ENCODE measurements at places on chromosomes 1 and 21.

DNA sequence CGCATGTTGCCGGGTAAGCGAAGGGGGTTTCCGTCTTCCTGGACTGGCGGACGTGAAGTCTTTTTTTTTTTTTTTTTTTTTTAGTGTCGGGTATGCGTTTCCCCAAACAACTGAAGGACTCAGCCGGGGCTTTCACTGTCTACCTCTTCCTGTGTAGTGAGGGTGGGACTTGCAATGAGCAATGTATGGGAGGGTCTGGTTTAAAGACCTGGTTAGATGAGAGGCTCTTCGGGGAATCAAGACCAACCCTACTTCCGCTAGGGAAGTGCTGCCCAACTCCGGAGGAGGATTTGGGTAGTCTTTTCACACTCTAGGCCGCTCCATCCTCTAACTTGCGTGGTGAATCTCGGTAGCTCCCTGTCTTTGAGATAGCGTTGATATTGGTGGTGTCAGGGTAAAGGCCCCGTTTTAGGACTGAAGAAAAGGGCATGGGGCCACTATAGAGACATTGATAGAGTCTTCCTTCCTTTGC lies 754 bp downstream of the PRRC2C start:
- no peak for DNase-seq

GRCh38 chr1:27394282-27394658 lies 1.8 kb downstream of the GPR3 start:
- no peak for DNase-seq

GRCh38 chr21:46216132-46216747 lies 12.3 kb downstream of the LSS start:
- DNase-seq: no peak

DNA sequence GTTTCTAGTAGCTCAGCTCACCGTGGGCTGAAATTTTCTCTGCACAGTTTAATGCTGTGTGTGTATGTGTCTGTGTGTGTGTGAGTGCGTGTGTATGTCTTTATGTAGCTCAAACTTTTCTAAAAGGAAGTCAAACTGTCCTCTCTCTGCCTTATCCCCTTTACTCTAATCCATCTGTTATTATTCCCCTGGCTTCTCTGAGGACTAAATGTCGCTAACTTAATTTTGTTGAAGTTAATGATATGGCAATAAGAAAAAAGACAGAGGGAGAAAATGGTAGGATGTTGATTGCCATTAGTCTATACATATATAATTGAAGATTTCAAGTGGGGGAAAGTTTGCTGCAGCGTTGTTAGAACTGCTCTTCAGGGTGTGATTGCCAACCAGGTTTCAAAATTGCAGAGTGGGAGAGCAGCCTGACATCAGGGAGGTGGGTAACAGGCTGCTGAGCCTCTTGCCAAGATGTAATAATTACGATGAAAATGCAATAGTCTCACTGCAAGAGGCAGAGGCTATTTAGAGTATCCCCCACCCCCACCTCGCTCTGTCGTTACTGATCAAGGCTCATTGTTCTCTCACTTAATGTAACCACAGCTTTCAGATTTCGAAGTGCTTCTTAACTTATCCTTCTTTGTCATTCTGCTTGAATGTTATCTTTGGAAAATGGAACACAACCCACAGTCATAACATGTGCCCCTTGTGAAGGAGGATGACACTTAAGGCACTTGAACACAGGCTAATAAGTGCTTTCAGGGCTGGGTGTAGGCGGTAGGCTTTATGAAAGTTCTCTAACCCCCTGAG lies 559.0 kb upstream of the PLXNA2 start:
- DNase-seq: no peak

GRCh38 chr21:17537299-17537698 lies 24.5 kb downstream of the CXADR start:
- DNase-seq: no peak

DNA sequence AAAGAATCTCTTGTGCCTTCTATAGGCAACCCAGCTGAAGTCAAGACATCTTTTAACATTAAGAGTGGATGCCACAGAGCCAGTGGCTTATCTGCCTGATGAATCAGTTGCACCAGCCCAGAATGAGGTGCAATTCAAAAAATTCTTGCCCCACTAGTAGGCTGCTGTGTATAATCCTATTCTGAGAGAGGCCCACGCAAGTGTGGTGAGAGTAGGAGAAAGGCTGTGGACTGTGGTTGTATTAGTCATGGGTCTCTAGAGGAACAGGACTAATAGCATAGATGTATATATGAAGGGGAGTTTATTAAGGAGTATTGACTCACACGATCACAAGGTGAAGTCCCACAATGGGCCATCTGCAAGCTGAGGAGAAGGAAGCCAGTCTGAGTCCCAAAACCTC lies 216.4 kb downstream of the LTN1 start:
- no peak for DNase-seq

- DNase-seq: no peak
These were observed 11.8 kb upstream of the XCL2 start for GRCh38 chr1:168555508-168556046.

- DNase-seq: no peak
These were observed 14.1 kb downstream of the DISP1 start for GRCh38 chr1:222828939-222829338.

DNA sequence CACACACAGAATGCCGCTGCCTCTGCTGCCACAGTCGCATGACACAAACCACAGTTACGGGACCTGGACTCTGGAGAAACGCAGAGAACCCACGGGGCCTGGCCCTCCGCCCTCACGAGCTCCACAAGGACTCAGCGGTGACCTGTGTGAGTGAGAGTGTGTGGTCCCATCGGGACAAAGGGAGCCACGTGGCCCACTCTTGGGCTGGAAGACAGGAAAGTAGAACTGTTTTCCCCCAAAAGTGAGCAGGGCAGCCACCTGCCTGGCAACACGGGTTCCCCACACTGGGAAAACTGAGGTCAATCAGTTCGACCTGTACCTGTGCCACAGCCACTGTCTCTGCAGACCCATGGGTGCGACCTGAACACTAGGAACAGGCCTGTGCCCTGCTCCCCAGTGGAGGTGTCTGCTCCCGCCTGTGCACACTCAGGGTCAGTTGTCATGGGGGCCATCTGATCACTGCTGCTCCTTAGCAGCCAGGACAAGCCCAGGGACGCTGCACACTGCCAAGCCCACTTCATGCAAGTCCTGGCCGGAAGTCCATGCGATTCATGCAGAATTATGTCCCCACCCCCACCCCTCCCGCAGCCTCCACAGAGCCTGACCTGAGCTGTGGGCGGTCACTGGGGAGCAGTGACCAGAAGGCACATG lies 54.4 kb upstream of the ADARB1 start:
- DNase-seq: no peak

DNA sequence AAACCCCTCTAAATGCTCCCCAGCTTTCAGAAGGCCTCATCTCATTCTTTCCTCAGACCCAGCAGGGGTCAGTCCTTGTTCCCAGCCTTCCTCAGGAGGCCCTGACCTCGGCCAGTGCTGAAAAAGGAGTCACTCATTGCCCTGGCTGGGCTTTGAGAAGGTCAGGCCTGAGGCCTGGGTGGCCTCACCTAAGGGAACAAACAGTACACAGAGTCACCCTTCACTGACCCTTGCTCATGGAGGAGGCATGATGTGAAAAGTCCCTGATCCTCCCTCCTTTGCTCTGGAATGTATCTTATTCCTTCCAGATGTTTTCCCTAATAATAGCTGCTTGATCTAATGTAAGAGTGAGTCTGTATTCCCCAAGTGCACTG lies 117.7 kb upstream of the SLC44A3 start:
- no peak for DNase-seq

GRCh38 chr1:52919723-52920483 lies 1.6 kb downstream of the ECHDC2 start:
- no peak for DNase-seq

- DNase-seq: peak; percentile 38
These were observed 6.6 kb downstream of the ADORA1 start for GRCh38 chr1:203133970-203134725.

DNA sequence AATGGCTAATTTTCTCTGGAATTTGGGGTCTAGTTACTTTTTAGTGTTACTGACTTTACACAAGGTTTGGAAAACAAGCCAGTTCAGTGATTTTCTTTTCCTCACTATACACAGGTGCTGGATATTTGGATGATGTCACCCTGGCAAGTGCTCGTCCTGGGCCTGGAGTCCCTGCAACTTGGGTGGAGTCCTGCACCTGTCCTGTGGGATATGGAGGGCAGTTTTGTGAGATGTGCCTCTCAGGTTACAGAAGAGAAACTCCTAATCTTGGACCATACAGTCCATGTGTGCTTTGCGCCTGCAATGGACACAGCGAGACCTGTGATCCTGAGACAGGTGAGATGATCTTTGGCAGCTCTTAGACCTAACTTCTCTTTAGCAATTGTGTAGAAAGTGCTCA lies 64.5 kb upstream of the LAMC2 start:
- no peak for DNase-seq

GRCh38 chr1:207049974-207050391 lies 1.0 kb downstream of the YOD1 start:
- peak; percentile 78 for DNase-seq

DNA sequence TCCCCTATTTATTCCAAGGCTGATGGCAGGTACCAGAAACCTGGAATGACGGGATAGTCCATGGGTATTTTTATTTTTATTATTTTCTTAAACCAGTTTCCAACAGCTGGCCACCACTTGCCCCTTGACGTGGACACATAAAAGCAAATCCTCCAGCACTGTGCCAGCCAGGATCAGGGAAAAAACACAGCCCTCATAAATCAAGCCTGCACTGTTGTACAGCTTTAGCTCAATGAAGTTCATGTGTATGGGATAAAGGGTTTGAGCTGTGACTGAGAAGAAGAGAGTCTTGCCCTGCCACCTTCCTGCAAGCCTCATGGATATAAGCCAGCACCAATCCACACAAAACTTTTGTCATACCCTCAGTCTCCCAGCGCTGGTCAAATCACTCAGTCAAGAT lies 303.8 kb upstream of the SPAG17 start:
- no peak for DNase-seq

DNA sequence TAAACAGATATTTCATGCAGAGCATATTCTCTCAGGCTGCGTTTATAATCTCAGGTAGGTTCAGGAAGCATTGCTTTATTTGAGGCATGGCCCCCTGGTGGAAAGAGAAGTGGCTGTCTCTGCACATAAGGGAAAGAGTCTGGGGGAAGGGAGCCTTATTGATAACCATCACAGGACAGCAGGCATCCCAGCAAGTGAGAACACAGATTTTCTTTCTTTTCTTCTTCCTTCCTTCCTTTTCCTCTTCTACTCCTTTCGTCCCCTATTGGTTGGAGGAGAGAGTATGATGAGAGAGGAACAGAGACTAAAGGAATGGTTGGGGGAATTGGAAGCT lies 21.9 kb downstream of the TSNAX start:
- DNase-seq: peak; percentile 53

DNA sequence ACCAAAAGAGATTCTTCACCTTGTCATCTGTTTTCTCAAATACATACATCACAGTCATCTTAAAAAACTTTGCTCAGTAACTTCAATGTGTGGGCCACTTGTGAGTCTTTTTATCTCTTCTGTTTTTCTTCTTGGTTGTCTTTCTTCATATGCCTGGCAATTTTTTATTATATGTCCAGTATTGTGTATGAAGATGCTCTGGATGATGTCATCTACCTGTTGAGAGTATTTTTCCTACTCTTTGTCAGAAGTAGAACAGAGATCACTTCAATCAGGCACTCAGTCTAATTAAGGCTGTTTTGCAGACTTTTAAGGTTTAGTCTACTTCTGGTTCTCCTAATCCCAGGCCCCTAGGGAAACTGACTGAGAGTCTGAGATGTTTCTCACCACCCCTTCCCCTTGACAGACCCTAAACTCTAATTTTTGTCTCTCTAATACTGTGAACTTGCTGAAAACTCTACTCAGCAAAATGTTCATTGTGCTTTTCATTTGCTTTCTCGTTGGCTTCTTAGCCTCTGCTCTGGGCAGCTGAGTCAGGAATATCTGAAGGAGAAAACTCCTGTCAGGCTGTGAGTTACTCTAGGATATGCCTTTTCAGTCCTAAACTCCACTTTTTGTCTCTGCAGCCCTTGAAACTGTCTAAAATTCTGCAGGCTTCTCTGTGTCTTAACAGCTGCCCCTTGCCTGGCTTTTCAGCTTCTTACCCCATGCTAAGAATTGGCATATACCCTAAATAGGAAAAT lies 33.0 kb upstream of the DNAJC6 start:
- no peak for DNase-seq

DNA sequence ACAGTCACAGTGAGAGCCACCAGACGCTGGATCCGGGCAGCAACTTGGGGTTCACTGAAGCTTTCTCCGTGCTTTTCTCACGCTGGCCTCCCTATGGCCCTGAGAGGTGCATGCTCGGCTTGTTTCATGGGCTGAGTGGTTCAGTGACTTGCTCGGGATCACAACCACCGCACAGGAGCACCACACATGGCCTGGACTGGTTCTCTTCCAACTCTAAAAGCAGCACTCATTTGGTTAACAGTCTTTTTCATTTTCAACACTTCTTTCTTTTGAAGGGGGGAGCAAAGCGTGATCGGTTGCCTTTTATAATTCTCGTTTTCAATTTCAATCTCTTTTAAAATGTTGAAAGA lies 26.2 kb downstream of the UBIAD1 start:
- no peak for DNase-seq

- no peak for DNase-seq
These were observed 3.6 kb downstream of the PERM1 start for GRCh38 chr1:978069-978834.

DNA sequence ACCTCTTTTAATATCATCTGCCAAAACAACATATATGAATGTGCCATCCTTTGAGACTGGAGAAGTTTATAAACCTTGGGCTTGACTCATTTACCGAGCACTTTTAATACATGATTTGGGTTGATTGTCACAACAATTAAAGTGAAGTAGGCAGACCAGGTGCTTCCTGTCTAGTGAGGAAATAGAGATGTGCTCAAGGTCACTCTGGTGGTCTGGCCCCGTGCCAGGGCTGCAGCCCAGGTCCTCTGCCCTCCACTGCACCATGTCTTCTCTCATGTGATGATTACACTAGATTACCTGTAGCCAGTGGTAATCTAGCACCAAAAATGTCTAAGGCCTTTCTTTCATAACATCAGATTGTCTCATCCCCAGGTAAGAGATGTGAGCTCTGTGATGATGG lies 61.8 kb upstream of the LAMC2 start:
- DNase-seq: no peak

GRCh38 chr1:36081926-36082485 lies 1.9 kb upstream of the TEKT2 start:
- no peak for DNase-seq

DNA sequence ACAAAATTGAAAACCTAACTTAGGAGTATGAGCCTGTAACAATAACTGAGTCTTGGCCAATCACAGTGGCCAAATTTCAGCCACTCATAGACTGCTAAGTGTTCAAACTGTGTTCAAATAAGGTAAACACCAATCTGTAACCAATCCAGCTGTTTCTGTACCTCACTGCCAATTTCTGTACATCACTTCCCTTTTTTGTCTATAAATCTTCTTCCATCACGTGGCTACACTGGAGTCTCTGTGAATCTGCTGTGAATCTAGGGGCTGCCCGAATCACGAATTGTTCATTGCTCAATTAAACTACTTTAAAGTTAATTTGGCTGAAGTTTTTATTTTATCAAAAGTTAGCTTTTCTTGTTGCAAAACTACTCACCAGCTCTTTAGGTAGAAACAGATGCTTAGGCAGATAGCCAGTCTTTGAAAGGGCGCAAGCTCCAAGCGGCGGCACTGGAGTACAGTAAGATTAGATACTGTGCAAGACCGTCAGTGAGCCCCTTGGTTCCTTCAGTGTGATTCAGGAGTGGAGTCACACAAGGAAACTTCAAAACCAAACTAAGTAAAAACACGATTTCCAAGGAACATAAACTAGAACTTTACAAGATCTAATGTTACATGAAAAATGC lies 43.2 kb upstream of the ADGRL2 start:
- no peak for DNase-seq

Measured in hepatocyte (in vitro differentiated cells).